ENCODE measurements at places on chromosomes 6 and 20. TPM values are rescaled to one million over a fixed set of nuclear protein-coding genes. Genes with fewer than 3 reads are reported as not detected.

- no peak for DNase-seq
Measured at GRCh38 chr6:72940265-72940664, 285.0 kb downstream of the KHDC1L start.

DNA sequence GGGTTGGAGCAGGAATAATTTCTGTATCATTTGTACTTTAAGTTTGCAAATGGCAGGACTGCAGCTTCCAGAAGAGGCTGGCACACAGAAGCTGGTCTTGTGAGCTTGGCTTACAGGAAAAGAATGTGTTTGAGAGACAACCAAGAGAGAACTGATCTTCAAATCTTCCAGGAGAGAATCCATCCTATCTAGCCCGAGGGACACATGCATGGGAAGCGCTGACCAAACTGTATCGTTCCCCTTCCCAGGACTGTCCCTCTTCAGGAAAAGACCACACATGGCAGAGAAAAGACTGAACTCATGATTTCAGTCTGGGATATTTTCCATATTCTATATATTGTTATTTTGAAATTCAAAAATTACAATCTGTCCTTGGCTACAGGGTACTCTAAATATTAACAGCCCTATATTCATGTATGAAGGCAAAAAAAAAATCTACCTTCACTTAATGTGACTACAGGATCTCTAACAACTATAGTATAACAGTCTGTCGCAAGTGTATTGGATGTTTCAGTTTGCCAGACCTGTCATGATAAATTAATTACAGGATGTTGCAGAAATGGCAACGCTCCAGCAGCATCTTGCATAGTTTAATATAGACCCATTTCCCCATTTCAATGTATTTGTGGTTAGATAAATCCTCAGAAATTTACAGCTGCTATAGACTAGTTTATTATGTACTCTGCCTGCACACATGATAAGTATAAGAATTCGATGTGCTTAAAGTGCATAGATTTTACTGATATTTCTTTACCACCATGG, 99.4 kb downstream of the MYB start:
- DNase-seq, result peak; percentile 72

MKKS gene
- 16.8 TPM for total RNA-seq

DNA sequence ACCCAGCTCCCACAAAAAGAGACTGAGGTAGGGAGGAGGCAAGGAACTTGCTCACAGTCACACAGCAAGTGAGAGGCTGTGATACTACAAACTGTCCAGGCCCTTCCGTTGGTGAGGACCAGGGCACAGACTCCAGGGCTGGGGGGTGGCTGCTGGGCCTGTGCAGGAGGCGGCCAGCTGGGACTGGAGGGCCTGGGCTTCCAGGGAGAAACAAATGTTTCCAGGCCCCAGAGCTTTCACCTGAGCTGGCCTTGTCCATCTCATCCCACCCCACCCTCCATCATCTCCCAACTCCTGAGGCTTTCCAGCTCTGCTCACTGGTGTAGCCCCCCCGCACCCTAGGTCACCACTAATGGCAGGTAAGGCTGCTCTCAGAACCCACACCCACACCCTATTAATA, 86.0 kb downstream of the GRM4 start:
- no peak for DNase-seq

DNA sequence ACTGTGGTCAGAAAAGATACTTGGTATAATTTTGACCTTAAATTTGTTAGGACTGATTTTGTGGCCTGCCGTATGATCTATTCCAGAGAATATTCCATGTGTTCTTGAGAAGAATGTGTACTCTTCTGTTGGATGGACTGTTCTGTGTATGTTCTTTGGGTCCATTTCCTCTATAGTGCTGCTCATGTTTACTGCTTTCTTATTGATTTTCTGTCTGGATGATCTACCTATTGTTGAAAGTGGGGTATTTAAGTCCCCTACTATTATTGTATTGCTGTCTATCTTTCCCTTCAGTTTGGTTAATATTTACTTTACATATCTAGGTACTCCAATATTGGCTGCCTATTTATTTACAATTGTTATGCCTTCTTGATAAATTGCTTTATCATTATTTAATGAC, 298.4 kb downstream of the BCKDHB start:
- no peak for DNase-seq

DNA sequence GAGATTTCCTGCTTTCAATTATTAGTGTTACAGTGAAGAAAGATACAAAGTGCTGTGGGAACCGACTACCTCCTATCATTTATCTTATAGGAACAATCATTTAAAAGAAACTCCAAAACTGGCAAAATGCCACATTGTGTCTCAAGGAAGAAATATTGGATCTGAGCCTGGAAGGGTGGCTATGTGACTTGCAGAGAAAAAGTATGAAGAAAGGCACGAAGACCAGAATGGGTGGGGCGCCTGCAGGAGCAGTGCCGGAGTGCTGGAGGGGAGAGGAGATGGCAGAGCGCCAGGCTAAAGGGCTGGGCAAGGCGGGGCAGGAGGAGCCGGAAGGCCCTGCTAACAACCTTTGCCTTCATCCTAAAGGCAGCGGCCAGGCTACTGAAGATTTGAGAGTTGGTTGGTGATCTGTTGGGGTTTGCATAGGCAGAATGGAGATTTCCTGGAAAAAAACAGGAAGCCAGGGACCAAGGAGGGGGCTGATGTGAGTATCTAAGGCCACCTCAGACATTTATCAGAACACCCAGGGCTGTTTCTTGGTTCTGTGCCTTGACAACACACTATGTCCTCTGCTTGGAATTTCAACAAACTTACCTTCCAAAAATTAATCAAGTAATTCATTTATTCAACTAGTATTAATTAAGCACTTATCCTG, 125.6 kb downstream of the MAFB start:
- DNase-seq, result peak; percentile 64

DNA sequence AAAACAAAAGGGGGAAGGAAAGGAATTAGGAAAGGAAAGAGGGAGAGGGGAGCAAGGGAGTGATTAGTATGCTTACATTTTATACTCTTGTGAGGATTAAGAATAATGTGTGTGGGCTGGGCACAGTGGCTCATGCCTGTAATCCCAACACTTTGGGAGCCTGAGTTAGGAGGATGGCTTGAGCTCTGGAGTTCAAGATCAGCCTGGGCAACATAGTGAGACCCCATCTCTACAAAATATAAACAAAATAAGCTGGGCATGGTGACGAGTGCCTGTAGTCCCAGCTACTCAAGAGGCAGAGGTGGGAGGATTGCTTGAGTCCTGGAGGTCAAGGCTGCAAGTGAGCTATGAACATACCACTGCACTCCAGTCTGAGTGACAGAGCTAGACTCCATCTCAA, 47.0 kb downstream of the SHLD1 start:
- no peak for DNase-seq

- DNase-seq, result no peak
Measured at GRCh38 chr6:153172815-153173214, 41.7 kb upstream of the RGS17 start.

GRCh38 chr6:155695495-155695894, 239.9 kb upstream of the NOX3 start:
- no peak for DNase-seq

GRCh38 chr6:71294121-71294523, 5.5 kb downstream of the OGFRL1 start:
- peak; percentile 99 for DNase-seq

DNA sequence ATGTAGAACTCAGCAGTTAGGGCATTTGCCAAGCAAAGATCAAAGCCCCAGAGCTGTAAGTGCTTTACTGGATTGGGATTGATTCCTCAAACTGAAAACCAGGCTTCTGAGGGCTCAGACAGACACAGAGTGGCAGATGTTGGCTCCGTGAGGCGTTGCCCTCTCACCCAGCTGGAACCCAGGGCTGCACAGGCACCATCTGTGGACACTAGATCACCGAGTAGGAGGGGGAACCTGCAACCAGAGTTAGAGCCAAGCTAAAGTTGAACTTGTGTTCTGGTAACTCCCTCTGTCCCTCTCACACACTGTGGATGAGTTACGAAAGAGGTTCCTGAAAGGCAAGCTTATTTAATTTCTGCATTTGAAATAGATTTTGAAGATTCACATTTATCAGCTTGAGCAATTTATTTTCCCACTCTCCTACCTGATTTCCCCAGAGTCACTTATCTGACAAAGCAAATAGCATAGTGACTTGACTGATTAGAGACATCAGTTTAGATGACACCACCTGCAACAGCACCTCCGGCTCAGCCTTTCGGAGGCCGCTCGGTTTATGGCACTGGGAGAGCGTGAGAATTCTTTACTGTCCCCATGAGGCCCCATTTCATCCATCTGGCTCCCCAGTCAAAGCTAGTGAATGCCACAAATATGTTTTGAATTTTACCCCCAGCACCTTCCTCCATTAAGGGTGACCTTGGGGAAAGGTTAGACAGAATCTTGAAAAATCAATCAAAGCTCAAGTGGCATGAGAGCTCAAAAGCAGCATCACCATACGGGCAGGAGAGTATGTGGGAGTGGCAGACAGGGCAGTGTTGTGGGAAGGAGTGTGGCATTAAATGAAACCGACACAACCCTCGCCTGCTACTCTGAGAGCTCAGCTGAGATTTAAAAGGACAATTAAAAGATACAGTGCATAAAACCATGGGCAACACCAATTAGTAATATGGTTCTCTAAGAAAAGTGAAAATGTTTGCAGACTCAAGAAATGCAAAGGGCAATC, 48.5 kb downstream of the RPF2 start:
- peak; percentile 40 for DNase-seq

GRCh38 chr6:43213431-43213830, 15.8 kb downstream of the DNPH1 start:
- no peak for DNase-seq

DNA sequence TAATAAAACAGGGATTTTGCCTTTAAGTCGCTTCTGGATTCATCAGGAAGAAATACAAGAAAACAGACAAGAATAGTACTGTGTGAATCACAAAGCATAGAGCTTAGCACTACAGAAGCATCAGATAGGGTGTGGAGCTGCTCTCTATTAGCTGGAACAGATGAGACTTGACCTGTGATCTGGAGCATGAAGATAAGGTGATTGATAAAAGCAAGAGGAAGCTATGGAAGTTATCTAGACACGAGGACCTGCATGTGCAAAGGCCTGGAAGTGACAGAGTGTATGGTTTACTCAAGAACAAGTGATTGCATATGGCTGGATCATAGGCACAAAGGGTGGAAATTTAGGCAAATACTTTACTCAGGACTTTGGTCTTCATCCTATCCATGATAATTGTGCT, 112.9 kb upstream of the MLIP start:
- DNase-seq, result no peak

KCNG1 gene
- total RNA-seq, result 3.0 TPM

RNGTT gene
- total RNA-seq, result 24.9 TPM

DNA sequence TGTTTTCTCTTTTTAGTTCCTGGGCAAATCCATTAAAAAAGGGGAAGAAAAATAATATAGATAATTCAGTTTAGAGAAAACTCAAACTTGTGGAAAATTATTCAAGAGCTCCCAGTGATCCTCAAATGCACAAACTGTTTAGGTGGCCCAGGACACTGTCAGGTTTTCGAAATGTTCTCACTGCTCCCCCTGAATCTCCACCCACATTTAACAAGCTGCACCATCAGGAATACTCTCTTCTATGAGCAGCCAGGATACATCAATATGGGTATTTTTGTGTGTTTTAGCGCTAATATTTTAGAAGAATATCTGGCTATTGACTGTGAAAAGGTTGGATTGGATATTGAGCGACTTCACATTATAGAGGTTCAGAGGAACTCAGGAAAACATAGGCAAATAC, 43.9 kb downstream of the OR2B2 start:
- no peak for DNase-seq

- DNase-seq, result peak; percentile 65
Measured at GRCh38 chr6:112016320-112016719, 37.6 kb upstream of the CCN6 start.

DNA sequence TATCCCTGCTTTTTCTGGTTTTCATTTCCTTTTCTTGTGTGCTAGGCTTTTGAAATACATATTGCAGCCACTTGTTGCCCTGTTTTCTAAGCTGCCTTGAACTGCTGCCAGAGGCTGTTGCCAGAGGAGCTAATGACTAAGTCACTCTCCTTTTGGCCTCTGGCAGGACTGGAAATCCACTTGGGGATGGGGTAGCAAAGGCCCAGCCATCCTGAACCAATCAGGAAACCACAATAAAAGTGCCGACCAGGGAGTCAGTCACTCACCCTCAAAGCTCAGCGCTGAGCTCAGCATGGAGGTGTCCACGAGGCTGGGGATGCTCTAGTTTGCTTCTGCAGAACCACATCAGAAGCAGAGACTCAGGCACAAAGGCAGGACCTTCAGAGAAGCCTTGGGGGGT, 813.0 kb downstream of the DHX35 start:
- DNase-seq, result peak; percentile 91

- no peak for DNase-seq
Measured at GRCh38 chr6:169510871-169511270, 191.0 kb downstream of the WDR27 start.

DNA sequence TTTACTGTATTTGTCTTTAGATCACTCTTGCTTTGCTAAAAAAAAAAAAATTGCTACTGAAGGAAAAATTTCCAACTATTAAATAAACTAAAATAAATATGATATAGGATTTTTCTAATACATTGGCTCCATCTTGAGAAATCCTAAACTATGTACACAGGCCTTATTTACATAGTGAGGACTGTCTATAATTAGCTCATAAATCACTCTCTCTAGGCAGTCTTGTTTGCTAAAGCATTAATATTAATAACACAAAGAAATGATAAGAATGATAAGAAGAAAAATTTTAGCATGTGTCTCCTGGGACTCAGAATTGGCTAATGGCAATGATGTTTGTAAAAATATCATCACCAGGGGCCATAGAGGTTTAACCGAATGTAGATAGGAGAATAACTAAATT, 13.3 kb upstream of the CRYBG1 start:
- no peak for DNase-seq

DNA sequence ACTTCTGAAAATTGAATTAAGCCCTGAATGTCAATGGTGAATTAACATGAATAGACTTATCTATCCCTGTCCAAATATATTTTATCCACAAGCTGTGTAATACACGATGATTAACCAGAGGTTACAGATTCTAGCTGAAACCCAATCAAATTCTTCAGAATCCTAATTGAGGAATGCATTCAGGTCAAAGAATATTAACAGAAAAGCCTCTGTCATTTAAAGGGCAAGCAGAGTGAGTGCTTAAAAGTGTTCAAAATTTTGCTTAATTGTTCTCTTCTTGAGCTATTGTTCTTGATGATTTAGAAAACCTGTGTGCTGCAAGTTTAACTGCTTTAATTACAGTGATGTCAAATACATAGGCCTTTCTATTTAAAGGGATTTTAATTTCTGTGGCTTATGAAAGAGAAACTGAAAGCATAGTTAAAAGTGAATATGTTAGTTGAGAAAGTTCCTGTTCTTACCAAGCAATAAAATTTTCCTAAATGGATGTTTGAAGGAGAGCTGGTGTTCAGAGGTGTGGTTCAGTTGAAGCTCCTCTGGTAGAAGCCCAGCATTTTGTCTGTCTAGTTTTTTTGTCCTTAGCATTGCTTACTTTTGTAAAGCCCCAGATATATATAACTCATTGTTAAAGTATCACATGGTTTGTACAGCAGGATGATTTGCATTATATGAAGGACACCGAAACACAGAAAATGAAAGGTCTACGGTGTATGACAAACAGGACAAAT, 466.3 kb upstream of the PLCB4 start:
- DNase-seq, result peak; percentile 19

All from fibroblast of the aortic adventitia (primary cell).